ENCODE measurements at places on chromosomes 12 and 14.

- DNase-seq, result peak; percentile 67
Measured at GRCh38 chr14:74905595-74906142, 17.4 kb downstream of the RPS6KL1 start.

GRCh38 chr12:131415781-131416180 is 295.1 kb upstream of the SFSWAP start:
- no peak for DNase-seq

DNA sequence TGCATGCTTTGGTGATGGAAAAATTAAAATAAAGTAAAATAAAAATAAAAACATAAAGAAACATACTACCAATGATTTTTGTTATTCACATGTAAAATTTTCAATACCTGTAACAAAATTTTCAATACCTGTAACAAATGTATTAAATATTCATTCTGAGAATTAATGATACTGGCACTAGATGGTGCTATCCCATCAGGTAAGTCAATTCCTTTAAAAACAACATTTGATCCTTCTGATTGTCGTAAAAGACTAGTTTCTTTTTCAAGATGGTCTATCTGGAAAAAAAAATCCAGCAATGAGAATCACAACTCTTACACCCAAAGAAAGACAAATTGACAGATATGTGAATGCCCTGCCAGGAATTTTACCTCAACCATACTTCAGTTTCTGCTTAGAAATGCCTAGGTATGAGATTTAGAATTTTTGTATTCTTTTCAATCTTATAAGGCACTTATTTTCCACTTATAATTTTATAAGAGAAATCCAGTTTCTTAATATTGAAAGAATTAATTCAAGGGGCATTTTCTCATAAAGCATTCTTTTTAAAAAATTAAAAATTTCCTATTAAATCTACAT is 30.7 kb downstream of the CEP290 start:
- DNase-seq, result no peak

DNA sequence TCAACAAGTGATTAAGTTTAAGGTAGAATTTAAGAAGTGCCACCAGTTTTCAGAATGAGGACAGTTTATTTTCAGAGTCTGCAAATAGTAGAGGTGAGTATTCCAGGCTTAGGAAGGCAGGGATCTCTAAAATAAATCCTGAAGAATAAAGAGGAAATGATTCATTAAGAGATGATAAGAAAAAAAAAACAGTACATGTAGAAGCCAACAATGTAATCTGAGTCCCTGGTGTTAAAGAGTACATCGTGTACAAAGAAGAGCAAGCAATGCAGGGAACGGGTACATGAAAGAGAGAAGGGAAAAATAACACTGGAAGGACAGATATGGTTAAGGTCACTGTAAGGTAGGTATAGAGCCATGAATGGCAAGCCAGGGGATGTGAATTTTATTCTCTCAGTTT is 95.2 kb upstream of the FOXG1 start:
- no peak for DNase-seq

GRCh38 chr12:68439368-68440045 is 107.3 kb upstream of the MDM1 start:
- no peak for DNase-seq

GRCh38 chr12:49982246-49983087 is 9.7 kb downstream of the AQP6 start:
- DNase-seq, result no peak

- DNase-seq, result peak; percentile 8
Measured at GRCh38 chr14:102320033-102320660, 601 bp downstream of the ZNF839 start.

DNA sequence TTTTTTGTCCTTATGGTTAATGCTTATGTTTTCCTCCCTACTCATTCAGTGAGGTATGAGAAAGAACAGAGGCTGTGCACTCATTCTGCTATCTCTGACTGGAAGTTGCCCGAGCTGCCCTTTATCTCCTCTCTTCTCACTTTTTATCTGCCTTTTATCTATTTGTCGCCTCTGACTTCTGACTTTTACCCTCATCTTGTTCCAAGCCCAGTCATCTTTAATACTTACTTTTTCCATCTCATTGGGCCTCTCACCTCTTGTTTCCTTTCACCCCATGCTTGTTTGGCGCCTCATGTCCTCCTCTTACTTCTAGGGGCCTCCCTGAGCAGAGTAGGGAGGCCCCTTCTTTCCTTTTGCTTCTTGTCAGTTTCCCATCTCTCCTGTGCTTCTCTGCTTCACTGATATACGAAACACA is 50.7 kb downstream of the DIP2B start:
- DNase-seq, result no peak

GRCh38 chr12:32273712-32274111 is 125.6 kb upstream of the FGD4 start:
- DNase-seq, result no peak

- no peak for DNase-seq
Measured at GRCh38 chr12:88308825-88309224, 166.7 kb downstream of the TMTC3 start.

DNA sequence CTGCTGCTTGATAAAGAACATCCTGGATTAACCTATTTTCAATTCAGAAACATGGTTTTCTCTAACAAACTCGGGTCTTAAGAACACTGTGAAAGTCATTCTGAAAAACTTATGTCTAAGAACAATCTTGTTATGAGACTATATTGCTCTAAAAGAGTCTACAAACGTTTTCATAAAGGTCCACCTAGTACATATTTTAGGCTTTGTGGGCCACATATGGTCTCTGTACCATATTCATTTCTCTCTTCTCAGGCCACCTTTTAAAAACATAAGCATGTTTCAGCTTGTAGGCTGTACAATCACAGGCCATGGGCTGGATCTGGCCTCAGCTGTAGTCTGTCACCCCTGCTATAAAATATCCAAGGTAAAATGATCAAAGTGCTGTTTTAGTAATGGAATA is 39.9 kb downstream of the PPP4R3A start:
- DNase-seq, result no peak
